ENCODE measurements at places on chromosomes 2 and 18.

GRCh38 chr2:136057802-136058140 lies 60.2 kb downstream of the CXCR4 start:
- no peak for DNase-seq

- no peak for DNase-seq
Observed at GRCh38 chr2:160057356-160057755, 5.1 kb downstream of the PLA2R1 start.

DNA sequence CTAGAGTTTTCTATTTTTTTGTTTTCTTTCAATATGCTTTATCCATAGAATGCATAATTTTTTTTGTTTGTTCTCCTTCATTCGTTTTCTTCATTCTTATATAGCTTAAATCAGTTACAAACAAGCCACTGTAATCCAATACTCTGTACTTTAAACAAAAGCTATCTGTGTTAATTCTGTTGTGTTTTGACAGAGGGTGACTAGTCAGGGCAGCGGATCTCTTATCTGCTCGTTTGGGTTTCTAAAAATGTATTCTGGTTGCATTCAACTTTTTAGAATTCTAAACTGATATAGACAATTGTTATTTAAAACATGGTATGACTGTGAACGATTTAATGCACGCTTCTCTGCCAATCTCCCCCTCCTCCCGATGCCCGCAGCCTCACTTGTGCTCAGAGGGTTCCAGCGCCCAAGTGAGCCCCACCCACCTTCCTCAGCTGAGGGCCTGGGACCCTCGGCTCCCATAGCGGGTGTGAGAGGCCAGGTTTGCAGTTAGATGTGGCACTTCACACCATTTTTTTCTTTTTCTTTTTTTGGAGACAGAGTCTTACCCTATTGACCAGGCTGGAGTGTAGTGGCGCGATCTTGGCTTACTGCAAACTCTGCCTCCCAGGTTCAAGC lies 44.1 kb downstream of the NCK2 start:
- DNase-seq, result no peak

GRCh38 chr2:30318987-30319782 lies 87.9 kb downstream of the LBH start:
- no peak for DNase-seq

- DNase-seq, result no peak
Observed at GRCh38 chr2:114550895-114551793, 108.7 kb downstream of the DPP10 start.

DNA sequence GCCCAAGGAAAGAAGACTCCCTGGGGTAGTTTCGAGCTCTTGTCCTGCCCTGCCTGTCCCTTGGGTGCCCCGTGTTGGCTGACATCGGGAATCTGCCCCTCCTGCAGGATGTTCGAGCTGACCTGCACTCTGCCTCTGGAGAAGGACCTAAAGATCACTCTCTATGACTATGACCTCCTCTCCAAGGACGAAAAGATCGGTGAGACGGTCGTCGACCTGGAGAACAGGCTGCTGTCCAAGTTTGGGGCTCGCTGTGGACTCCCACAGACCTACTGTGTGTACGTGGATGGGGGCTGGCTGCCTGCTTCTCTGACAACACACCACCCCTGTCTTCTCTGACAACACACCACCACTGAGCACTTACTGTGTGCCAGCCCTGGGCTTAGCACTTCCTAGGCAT lies 210.8 kb downstream of the DYSF start:
- DNase-seq, result no peak

- DNase-seq, result no peak
Observed at GRCh38 chr2:160608599-160608998, 115.0 kb upstream of the RBMS1 start.

GRCh38 chr2:168255103-168255502 lies 7.7 kb upstream of the STK39 start:
- DNase-seq, result no peak

DNA sequence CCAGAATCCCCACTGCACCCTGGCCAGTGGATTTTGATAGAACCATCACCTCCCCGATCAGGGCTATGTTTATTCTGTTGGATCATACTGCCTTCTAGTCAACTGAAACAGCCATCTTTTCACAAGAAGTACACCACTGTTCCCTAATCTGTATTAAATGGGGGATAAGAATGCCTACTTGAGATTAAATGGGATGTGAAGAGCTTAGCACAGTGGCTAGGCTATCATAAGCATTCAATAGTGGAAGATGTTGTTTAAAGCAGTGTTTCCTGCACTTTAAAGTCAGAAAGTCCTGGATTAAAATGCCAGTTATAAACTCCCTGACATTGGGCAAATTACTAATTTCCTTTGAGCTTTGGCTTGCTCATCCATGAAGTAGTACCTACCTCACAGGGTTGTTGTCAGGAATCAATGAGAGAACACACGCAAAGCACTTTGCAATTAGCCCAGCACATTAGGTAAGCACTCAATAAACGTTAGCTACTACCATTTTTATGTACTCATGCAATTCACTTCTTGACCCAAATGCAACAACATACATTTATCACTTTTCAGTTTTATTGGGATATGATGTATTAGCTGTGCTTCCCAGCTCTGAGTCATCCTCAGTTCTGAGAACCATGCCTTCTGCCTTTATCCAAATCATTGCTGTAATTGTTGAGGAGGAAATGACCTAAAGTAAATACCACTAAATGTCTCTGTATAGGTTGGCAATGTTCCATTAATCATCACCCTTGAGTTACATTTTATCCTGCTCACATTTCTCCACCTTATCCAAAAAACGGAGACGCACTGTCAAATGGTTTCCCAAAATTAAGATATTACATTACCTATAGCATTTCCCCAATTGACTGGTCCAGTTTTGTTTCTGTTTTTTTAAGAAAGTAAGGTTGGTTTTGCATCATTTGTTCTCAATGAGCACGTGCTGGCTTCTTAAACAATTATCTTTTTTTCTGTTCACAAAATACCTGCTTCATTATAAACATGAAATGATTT lies 2.1 kb downstream of the TMEM247 start:
- no peak for DNase-seq
